ENCODE measurements at places on chromosomes 11 and 22. TPM values are rescaled to one million over a fixed set of nuclear protein-coding genes. Genes with fewer than 3 reads are reported as not detected.
A peak's percentile ranks its signal among the peaks of the same experiment; 100 is the strongest.

DNA sequence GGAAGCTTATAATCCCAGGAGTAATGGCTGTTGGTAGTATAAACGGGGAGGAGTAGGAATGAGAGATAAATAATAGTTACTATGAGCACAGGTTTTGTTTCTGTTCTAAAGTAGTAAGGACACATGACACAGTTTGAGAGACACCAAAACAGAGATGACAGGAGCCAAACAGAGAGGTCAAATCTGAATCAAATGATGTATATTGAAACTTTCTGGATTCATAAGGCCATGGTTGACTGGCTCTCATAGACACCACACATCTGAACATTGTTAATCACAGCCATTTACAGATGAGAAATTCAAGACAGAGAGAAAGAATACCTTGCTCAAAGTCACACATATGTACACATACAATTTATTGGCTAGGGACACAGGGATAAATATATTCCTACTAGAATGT, 63.4 kb upstream of the UCP3 start:
- no peak for DNase-seq

GRCh38 chr11:118791961-118792569, 1.1 kb upstream of the DDX6 start:
- peak; percentile 13 for DNase-seq

GRCh38 chr11:128619540-128620308, 32.4 kb upstream of the ETS1 start:
- DNase-seq, result no peak

DNA sequence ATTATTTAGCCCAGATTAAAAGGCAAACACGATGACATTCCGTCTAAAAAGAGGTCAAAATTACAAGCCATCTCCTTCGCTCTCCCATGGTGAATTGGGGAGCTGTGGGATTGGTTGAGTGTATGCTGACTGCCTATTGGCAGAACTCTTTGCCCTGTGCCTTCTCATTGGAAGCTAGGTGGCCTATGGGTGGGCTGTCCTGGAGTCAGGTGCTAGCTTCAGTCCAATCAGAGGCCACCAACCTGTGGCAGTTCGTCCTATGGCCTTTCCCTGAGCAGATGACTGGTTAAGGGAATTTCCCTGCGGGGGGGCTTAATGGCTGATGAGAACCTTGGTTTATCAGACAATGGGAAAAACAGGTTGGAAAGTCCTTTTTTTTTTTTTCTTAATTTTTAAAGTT, 3.2 kb upstream of the MTMR3 start:
- peak; percentile 19 for DNase-seq

The PIWIL4 gene
- 0.78 TPM for total RNA-seq

DNA sequence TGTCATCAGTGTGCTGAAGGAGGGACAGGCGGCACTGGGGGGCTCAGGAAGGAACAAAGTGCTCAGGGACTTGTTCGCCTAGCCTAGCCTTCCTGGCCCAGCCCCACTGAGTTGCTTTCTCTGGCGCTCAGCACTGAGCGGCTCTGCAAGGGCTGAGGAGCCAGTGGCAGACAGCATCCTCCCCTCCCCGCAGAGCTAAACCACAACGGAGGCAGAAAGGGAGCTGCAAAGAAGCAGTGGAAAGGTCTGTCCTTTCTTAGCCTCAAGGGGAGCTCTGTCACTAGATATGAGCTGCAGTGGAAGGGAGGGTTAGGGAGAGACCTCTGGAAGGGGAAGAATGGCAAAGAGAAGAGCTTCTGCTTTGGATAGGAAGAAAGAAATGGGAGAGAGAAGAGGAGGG, 89.7 kb upstream of the PHOX2A start:
- no peak for DNase-seq

DNA sequence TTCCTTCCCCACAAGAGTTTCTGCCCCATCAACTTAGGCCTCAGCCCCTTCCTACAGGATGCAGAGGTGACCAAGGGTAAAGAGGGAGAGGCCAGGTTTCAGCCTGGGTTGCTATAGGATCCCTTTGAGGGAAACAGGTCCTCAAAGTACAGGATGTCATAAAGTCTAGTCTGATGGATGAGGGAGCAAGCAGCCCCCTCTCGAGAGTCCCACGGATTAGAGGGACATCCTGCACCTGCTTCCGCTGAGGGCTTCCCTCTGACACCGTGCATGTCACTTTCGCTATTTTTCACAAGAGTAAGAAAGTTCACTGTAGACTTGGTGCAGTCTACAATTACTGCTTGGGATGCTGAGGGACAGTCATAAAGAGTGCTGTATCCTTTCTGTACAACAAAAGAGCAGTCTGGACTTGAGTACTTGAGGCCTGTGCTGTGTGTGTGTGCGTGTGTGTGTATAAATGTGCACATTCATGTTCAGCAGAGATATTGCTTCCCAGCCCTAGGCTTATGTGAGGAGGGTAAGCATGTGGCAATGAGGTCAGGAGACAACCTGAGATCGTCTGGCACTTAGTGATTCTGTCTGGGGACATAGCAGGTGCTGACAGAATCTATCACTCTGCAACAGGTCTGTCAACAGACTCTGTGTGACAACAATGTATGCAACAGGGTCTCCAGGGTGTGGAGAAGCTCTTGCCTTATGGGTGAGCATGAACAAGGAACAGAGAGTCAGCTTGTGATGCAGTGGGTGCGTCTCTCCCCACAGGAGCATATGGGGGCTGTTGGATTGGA, 18.0 kb upstream of the CHST1 start:
- DNase-seq, result no peak

DNA sequence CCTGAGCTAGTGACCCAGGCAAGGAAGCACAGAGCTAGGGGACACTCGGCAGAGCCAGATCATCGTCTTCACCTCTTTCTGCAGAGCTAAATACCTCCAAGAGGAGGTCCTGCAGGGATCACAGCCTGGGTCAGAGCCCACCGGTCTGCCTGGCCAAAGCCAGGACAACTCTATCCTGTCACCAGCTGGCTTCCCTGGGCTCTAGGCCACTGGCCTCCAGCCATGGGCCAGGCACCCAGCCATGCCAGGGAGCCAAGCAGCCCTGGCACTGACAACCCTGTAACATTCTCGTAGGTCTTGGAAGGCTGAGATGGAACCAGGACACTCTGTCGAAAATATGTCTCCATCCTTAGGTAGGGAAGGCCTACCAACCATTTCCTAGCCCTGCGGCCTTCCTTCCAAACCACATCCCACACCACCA, 270.1 kb downstream of the BUD13 start:
- no peak for DNase-seq

The PKP3 gene
- total RNA-seq, result 0.84 TPM

GRCh38 chr11:723120-723883, 17.3 kb downstream of the EPS8L2 start:
- DNase-seq, result peak; percentile 54

The KCNJ1 gene
- not detected for total RNA-seq

The CENPM gene
- total RNA-seq, result 50.3 TPM

- no peak for DNase-seq
Observed at GRCh38 chr11:11458485-11458884, 105.4 kb upstream of the CSNK2A3 start.

DNA sequence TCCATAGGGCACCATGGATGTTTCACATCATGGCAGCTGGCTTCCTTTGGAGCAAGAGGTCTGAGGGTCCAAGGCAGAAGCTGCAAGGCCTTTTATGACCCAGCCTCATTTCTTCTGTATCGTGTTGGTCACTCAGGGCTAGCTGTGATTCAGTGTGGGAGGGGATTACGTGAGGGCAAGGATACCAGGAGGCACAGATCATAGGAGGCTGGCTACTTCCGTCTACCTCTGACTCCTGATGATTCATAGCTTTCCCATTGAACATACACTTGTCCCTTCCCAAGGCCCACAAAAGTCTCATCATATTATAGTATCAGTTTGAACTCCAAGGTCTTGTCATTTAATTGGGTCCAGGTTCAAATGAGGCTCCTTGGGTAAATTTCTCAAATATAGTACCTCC, 135.3 kb upstream of the ZBED5 start:
- peak; percentile 17 for DNase-seq

DNA sequence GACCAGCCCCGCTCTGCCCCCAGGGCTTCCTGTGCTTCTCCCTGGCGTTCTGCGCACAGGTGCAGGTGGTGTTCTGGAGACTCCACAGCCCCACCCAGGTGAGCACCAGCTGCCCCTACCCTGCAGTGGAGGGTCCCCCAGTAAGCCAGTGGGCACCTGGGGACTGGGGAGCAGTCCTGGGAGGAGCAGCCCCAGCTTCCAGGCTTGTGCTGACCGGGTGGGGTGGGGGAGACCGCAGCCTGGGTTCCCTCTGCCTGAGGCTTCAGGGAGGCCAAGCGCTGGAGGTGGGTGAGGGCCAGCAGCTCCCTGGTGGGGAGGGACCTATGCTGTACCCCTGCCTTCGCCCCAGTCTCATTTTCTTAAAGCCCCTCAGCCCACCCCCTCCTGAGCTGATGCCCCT, 6.9 kb downstream of the TSPAN32 start:
- DNase-seq, result no peak

DNA sequence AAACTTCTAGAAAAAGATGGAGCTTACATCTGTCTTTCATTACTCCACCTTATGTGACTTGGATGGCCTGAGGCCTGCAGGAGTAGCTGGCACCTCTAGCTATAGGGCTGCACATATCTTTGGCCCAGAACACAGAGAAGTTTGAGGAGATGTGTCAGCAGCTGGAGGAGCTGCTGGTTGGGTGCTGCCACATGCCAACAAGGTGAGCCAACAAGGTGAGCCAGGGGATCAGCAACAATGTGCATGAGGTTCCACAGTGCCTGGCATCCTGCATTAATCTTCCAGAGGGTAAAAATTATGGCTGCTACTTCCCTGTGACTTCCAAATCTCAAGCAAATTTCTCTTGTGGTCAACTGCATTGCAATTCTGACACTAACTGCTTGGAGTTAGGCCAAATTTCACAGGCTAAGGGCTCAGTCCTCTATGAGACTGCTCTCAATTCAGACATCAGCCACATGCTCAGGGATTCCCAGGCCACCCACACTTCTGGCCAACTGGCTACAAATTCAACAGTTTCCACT, 16.0 kb downstream of the RBM7 start:
- peak; percentile 66 for DNase-seq

DNA sequence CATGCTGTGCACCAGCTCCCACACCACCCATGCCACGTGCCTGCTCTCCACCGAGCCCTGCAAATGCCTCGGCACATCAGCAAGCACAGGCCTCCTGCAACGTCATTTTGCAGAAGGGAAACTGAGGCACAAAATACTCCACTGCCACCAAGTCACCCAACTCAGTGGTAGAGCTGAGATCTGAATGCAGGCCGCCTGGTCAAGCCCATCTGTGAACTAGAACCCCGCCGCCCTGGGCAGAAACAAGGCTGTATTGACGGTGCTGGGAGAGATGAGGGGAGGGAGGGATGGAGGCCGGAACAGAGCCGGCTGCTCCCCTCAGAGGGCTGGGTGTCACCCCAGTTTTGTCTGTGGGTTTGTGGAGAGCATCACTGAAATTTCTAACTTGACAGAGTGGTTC, 81.4 kb downstream of the CDKN1C start:
- no peak for DNase-seq

The HTR3A gene
- total RNA-seq, result not detected

GRCh38 chr11:119389611-119390254, 8.2 kb upstream of the USP2 start:
- no peak for DNase-seq

The GALNT18 gene
- 12.3 TPM for total RNA-seq

- peak; percentile 56 for DNase-seq
Observed at GRCh38 chr11:29129844-29130243, 887.0 kb downstream of the KCNA4 start.

DNA sequence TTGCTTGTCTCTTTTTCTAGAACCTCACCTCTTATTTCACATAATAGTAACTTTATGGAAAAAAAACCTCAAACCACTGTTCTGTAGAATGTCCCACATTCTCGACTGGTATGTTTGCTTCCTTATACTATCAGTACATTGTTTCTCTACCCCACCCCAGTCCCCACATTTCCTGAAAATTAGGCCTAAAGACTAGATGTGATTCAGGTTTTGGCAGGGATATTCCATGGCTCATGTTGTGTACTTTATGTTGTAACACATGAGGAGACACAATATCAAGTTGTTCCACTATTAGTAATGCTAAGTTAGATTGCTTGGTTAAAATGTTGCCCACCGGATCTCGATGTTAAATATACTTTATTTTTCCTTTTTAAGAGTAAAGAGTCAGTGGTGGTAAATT, 34.7 kb downstream of the DDIAS start:
- DNase-seq, result no peak

DNA sequence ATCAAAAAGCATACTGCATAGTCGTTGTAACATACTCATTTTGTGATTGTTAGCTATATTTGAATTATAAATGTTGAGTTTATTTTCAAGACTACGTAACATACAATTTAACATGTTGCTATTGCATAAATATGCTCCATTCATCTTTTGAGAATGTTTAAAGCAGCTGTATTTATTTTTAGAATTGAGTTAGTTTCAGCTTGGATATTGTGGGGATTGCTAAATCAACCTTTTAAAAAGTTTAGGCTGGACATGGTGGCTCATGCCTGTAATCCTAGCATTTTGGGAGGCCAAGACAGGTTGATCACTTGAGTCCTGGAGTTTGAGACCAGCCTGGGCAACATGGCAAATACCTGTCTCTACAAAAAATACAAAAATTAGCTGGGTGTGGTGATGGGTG, 288.1 kb downstream of the DYNC2H1 start:
- no peak for DNase-seq

GRCh38 chr22:23060612-23061400, 9.5 kb upstream of the GNAZ start:
- DNase-seq, result no peak

DNA sequence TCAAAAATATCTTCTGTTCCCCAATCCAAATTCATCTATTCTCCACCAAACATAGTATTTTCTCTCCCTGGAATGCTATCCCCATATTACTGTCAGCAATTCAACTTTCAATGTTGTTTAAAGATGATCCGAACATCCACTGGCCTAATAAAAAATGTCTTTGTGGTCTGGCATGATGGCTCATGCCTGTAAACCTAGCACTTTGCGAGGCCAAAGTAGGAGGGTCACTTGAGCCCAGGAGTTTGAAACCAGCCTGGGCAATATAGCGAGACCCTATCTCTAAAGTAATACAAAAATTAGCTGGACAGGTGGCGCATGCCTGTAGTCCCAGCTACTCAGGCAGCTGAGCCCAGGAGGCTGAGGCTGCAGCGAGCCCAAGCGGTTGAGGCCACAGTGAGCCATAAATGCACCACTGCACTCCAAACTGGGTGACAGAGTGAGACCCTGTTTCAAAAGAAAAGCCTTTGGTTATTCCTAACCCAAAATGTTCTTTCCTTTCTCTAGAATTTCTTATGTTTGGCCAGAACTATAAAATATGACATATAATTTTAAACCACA, 29.8 kb downstream of the SIK3 start:
- DNase-seq, result no peak
